ENCODE measurements at places on chromosomes 6 and 20. TPM values are rescaled to one million over a fixed set of nuclear protein-coding genes. Genes with fewer than 3 reads are reported as not detected.

The C2 gene
- 0.47 TPM for total RNA-seq

- DNase-seq, result no peak
Measured at GRCh38 chr6:153167061-153167891, 36.2 kb upstream of the RGS17 start.

DNA sequence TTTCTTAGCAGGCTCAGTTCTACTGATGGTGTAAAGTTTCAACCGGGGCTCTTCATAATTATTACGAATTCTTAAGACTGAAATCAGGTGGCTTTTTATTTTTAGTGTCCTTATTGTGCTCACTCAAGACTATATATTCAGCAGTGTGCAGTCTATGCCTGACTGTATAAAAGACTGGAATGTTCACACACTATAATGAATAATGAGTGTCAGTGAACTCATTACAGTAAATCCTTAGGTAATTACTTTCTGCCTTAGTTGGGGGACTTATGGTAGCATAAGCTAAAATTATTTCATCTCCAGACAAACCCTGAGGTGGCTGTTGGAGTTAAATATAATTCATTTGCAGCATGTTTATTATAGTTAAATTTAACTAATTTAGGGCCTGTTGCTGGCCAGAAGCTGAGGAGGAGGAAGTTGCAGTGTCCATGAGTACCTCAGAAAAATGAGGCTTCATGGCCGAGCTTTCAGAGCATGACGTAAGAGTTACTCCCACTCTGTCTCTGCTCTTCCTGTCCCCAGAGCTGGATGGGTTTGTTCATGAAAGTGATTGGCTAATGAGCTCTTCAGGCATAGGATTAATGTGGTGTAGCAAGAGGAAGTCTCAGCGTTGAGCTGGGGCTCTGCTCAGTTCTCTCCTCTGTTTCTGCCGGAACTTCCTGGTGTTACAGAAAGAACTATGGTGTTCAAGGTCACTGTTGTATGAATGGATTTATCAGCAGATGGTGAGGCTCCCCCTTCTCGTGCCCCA, 335.7 kb downstream of the NRN1 start:
- DNase-seq, result no peak

DNA sequence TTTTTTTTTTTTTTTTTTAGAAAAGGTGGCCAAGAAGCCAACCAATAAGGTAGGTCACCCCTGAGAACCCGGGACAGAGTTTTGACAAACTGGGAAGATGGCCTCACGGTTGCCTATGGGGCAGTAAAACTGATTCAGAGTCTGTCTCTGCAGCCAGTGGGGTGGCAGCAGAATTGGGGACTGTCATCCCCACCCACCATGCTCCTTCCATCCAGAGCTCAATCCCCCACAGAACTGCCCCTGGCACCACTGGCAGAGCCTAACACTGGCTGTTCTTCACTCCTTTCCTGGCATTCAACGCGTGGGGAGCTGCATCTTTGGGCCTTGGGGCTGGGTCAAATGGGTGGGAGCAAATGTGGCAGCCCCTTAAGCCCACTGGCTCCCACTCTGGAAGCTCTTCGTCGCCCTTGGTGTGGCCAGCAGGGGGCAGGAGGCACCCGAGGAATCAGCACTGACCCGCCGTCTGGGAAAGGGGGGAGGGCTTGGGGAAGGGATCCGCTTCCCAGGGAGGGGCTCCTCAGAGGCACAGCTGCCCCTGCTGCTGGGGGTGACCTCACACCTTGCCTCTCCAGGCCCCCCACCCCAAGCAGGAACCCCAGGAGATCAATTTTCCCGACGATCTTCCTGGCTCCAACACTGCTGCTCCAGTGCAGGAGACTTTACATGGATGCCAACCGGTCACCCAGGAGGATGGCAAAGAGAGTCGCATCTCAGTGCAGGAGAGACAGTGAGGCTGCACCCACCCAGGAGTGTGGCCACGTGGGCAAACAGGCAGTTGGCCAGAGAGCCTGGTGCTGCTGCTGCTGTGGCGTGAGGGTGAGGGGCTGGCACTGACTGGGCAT, 10.4 kb downstream of the CD40 start:
- DNase-seq, result peak; percentile 36

- DNase-seq, result no peak
Measured at GRCh38 chr6:105593056-105593690, 190.3 kb upstream of the PREP start.

The EBF4 gene
- 63.8 TPM for total RNA-seq

The MYBL2 gene
- 44.4 TPM for total RNA-seq

- DNase-seq, result no peak
Measured at GRCh38 chr6:152086223-152086873, 278.9 kb downstream of the ESR1 start.

DNA sequence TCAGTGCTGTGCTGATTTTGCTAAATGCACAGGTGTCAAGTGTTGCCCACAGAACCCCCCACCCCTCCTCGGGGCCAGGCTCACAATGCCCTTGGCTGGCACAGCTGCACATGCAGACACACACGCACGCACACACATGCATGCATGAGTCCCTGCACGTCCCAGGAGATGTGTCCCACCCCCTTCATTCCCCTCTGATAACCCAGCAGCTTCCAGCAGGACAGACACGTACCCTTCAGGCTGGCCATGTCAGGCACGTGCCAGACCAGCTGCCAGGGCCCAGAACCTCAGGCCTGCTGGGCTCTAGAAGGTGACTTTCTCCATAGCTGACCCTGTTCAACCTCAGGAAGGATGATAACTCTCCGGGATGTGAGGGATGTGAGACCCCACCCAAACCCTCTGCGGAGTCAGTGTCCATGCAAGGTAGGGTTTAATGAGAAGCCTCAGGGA, 44.4 kb downstream of the MRPL14 start:
- DNase-seq, result no peak

The CSTF1 gene
- 43.5 TPM for total RNA-seq

DNA sequence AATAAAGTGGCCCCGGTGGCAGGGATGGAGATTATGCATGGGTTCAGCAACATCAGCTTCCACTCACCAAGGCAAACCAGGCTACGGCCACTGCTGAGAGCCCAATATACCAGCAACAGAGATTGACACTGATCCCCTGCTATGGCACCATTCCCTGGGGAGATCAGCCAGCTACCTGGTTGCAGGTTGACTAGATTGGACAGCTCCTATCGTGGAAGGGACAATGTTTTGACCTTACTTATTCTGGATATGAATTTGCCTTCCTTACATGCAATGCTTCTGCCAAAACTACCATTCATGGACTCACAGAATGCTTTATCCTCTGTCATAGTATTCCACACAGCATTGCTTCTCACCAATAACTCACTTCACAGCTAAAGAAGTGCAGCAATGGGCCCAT, 174.8 kb upstream of the TNFAIP3 start:
- DNase-seq, result no peak

DNA sequence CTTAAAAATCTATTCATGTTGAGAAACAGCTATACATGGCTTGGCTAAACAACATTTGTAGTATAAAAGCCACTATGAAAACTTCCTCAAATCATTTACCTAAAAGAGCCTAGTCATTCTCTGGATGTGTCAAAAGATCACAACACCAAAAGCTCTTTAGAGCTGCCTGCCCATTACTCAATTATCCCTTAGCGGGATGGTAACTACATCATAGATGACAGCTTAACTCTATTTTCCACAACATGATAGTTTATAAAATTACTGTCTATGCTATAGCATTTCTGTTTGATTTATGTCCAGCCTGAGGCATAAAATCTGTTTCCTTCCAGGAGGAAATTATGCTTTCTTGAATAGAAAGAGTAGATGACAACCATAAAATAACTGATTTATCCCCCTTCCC, 777.6 kb upstream of the HS3ST5 start:
- no peak for DNase-seq

The COQ3 gene
- total RNA-seq, result 4.8 TPM

- no peak for DNase-seq
Measured at GRCh38 chr6:2542858-2543218, 207.9 kb downstream of the MYLK4 start.

DNA sequence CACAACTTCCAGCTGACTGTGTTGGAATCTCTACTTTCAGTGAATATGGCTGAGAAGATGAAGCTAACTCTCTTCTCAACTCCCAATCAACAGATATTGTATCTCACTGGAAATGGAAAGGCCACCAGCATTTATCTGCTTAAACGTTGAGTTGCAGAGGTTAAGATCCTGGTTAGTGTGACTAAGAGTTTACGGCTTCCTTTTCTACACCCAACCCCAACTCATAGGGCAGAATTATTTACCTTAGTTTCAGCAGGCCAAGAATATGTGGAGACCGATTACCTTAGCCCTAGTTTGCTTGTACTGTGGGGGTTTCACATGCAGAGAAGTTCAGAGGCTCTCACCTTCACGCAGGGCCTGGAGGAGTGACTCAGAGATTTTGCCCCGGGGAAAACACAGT, 1026.6 kb downstream of the EYS start:
- no peak for DNase-seq

- no peak for DNase-seq
Measured at GRCh38 chr6:161465403-161465802, 191.5 kb upstream of the AGPAT4 start.

DNA sequence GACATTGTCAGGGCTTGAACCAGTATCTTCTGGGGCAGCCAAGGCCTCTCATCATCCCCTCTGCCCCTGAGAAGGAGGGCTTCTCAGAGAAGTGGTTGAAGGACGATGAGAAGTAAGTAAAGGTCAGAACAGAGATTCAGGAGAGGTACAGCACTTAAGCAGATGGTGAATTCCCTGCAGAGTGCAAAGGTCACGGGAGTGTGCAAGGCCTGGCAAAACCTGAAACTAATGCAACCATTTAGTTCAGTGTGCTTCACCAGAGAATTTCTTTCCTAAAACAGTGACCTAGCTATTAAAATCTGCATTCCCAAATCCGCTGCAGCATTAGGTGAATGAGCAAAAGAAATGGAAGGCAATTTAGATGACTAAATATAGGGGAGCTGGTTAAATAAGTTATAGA, 58.4 kb downstream of the TRERF1 start:
- DNase-seq, result no peak

- DNase-seq, result no peak
Measured at GRCh38 chr6:157860505-157860991, 37.5 kb downstream of the SNX9 start.

DNA sequence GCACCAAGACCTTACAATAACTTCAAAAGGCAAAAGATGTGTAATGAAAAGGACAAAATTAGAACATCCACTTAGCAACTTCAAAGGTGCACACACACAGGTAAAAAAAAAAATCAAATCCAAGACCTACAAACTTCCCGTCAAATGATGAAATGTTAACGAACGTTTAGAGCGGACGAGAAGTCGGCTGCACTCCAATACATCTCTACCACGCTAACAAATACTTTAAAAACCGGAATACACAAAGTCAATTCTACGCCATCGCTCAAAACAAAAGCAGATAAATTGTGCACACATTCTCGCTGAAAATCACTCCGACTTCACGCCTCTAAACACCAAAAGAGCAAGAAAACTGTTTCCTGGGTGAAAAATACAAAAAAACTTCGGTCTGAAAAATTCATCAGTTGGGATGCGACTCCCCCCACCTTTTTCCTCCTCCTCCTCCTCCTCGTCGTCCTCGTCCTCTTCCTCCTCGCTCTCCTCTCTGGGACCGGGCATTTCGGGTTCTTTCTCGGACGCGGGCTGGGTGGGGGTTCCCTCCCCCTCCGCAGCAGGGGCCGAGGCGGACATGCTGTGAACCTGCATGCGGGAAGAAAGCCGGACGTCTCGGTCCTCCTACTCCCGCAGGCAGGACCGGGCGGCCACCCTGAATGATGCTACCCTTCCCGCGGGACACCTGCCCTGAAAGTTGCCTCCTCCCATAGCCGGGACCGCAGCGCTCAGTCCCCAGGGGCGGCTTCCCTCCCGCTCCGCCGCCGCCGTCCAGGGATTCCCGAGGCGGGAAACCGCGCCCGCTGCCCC, 712 bp downstream of the DEK start:
- DNase-seq, result no peak

GRCh38 chr6:108711071-108711470, 137.2 kb upstream of the ARMC2 start:
- DNase-seq, result no peak

GRCh38 chr6:81751388-81752083, 945 bp downstream of the TENT5A start:
- peak; percentile 32 for DNase-seq

- no peak for DNase-seq
Measured at GRCh38 chr6:109662192-109662591, 28.8 kb downstream of the AK9 start.

The RSPO3 gene
- total RNA-seq, result 0.36 TPM

- no peak for DNase-seq
Measured at GRCh38 chr6:157223511-157223910, 99.8 kb downstream of the TMEM242 start.

- no peak for DNase-seq
Measured at GRCh38 chr20:62195075-62195405, 12.2 kb downstream of the MTG2 start.

The RAB44 gene
- not detected for total RNA-seq

DNA sequence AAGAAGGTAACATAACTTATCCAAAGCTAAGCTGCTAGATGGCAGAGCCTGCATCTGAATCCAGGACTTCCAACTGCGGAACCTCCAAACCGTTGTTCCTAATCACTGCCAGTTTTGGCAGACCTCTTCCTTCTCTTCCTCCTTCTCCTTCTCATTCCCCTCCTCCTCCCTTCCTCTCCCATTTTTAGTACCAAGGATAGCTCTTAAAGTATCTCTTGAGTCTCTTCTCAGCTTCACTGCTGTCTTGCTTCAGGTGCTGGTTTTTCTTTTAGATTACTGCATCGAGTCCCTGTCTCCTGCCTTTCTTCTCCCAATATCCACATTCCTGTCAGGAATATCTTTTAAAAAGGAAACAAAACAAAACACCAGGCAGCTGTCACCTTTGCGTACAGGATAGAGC, 77.1 kb downstream of the CDYL start:
- no peak for DNase-seq

DNA sequence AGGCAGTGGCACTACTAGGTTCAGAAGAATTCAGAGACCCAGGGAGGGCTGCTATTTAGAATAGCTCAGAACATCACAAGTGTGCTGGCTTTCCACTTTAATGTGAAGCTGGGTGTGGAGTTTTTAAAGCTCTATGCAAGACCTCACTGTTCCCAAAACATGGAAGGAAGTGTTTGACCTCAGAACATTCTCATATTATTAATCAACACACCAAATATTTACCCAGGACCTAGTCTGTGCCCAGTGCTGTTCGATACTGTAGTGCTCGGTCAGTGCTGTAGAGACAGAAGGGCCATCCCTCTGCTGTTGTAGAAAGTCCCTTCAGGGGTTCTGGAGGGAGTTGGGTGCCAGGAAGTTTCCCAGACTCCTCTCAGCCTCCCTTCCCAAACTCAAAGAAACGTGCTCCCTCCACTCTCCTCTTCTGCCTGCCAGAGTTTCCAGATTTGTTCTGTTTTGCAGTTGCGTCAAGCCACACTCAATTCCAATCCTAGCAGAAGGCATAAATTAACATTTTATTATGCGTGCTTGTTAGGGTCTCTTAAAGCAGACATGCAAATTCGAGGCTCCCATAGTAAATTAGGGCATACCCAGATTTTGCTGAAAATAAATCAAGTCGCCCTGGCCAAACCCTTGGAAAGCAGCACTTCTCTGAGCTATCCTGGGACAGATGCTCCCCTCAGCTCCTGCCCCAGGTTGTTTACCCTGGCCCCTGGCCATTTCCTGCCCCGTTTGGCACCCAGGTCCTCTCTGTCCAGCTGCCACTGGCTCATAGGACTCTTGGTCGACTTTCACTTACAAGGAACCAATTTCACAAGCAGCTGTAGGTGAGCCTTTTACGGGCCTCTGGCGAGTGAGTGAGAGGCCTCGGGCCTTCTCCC, 248.6 kb downstream of the HIVEP2 start:
- no peak for DNase-seq

- no peak for DNase-seq
Measured at GRCh38 chr6:149933461-149933860, 8.4 kb upstream of the ULBP2 start.

- DNase-seq, result no peak
Measured at GRCh38 chr6:38169977-38170526, 350.5 kb downstream of the ZFAND3 start.

The GNRH2 gene
- total RNA-seq, result 2.7 TPM
